ENCODE measurements at places on chromosomes 6 and 20. TPM values are rescaled to one million over a fixed set of nuclear protein-coding genes. Genes with fewer than 3 reads are reported as not detected.

Gene SPATS1
- total RNA-seq: not detected

Gene PROKR2
- 5.9 TPM for total RNA-seq

Gene BCAS1
- total RNA-seq: 10.7 TPM

Gene NFKBIL1
- 21.1 TPM for total RNA-seq

Gene BMP2
- 17.9 TPM for total RNA-seq

Gene PRR3
- total RNA-seq: 10.7 TPM

Gene HCRTR2
- total RNA-seq: not detected

Gene NEDD9
- total RNA-seq: 29.0 TPM

Gene RHAG
- total RNA-seq: not detected

Gene MICB
- 0.86 TPM for total RNA-seq

Gene SAMD5
- total RNA-seq: 9.2 TPM

Gene SUMO4
- total RNA-seq: 2.8 TPM

Gene FAM50B
- 7.3 TPM for total RNA-seq

Gene FOXF2
- total RNA-seq: 8.1 TPM

Gene ARFGAP1
- total RNA-seq: 132 TPM

Gene LY6G6D
- not detected for total RNA-seq

Gene CGA
- 30.3 TPM for total RNA-seq

Gene ID4
- total RNA-seq: 90.9 TPM

Gene SLC22A7
- total RNA-seq: 0.12 TPM

Gene TP53TG5
- not detected for total RNA-seq

Gene DLK2
- 3.3 TPM for total RNA-seq

Gene ANKRD66
- 0.34 TPM for total RNA-seq

Gene SLC26A8
- not detected for total RNA-seq

Gene SEMG1
- total RNA-seq: not detected

Gene HSD17B8
- total RNA-seq: 13.9 TPM

Gene SLC17A1
- total RNA-seq: 1.2 TPM

Gene TMC2
- not detected for total RNA-seq

Gene FAM135A
- total RNA-seq: 33.4 TPM

Gene DEFB126
- total RNA-seq: not detected

Gene TNFRSF6B
- not detected for total RNA-seq

Gene CLIC5
- 75.8 TPM for total RNA-seq

Gene SEC23B
- total RNA-seq: 63.1 TPM

Gene GPX5
- not detected for total RNA-seq

Gene PRDM13
- total RNA-seq: not detected

Data from type B pancreatic cell (in vitro differentiated cells).